ENCODE measurements at places on chromosomes 12 and 14. TPM values are rescaled to one million over a fixed set of nuclear protein-coding genes. Genes with fewer than 3 reads are reported as not detected.

The ARID2 gene
- 61.9 TPM for total RNA-seq

The INHBC gene
- not detected for total RNA-seq

The CCDC175 gene
- total RNA-seq, result not detected

The ESPL1 gene
- 9.4 TPM for total RNA-seq

The GUCY2C gene
- total RNA-seq, result 0.48 TPM

GRCh38 chr12:70255311-70255710 lies 12.1 kb downstream of the CNOT2 start:
- DNase-seq, result no peak
- peaks cover 97% of the 10 kb centered on the region for H3K4me1 ChIP-seq
- peak overlapping the region; percentile 27 for H3K4me3 ChIP-seq
- H3K36me3 ChIP-seq, result peaks cover 16% of the 10 kb centered on the region
- peak overlapping the region; percentile 91 for H3K27ac ChIP-seq

DNA sequence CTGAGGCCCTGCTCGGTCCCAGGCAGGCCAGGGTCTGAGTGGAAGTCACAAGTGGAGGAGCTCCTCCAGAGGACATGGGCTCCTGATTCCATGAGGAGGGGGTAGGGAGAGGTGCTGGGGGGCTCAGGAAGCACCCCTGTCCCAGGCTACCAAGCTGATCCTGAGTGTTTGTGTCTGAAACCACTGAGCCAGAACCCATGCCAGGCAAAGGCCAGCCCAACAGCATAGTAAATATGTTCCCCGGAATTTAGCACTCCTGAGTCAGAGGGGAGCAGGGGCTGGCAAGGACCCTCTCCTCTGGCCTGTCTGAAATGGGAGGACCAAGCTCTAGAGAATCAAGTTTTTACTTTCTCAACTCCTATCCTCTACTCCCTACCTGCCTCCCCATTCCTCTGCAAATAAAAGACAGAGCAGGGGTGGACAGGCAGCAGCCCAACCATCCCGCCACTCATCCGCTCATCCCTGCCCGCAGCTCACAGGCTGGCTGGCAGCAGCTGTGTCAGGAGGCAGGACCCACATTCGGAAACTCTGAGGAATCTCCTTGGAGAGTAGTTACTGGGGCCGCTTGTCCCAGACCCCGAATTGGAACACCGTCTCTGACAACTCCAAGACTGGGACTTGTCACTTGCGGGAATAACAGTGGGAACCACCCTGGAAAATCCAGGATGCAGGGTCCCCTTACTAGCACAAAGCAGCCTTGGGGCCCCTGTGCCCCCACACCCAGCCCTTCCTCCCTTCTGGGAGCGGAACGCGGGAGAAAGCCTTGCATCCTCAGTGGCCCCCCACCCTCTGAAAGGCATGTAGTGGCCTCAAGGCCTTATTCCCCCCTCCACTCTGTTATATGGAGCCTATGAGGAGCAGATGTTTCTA lies 102.5 kb downstream of the ZFP36L1 start:
- no peaks in the 10 kb centered on the region for H3K36me3 ChIP-seq
- peaks cover 50% of the 10 kb centered on the region for H3K4me1 ChIP-seq
- H3K4me3 ChIP-seq, result no peak overlapping the region
- DNase-seq, result no peak

- no peak overlapping the region for H3K4me3 ChIP-seq
- H3K27ac ChIP-seq, result no peak overlapping the region
- no peaks in the 10 kb centered on the region for H3K4me1 ChIP-seq
- H3K27me3 ChIP-seq, result no peaks in the 10 kb centered on the region
Measured at GRCh38 chr12:111249757-111250156, 119.1 kb downstream of the PHETA1 start.

GRCh38 chr12:63404611-63405010 lies 253.6 kb upstream of the AVPR1A start:
- no peaks in the 10 kb centered on the region for H3K36me3 ChIP-seq
- no peak overlapping the region for H3K27ac ChIP-seq
- H3K4me3 ChIP-seq, result no peak overlapping the region
- no peak for DNase-seq
- no peaks in the 10 kb centered on the region for H3K27me3 ChIP-seq

DNA sequence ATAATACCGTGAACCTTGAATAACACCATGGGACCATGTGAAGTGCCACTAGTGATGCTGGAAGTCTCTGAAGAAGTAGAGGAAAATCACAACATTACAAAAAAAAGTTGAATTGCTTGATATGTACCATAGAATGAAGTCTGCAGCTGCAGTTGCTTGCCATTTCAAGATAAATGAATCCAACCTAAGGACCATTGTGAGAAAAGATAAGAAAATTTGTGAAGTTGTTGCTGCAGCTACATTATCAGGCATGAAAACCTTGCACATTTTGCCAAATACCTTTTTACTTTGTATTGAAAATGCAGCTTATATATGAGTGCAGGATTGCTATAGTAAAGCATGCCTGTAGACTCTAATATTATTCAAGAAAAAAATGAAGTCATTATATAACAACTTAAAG lies 126.5 kb downstream of the NUBPL start:
- no peak for DNase-seq
- H3K27ac ChIP-seq, result no peak overlapping the region
- H3K27me3 ChIP-seq, result no peaks in the 10 kb centered on the region
- H3K4me3 ChIP-seq, result no peak overlapping the region

DNA sequence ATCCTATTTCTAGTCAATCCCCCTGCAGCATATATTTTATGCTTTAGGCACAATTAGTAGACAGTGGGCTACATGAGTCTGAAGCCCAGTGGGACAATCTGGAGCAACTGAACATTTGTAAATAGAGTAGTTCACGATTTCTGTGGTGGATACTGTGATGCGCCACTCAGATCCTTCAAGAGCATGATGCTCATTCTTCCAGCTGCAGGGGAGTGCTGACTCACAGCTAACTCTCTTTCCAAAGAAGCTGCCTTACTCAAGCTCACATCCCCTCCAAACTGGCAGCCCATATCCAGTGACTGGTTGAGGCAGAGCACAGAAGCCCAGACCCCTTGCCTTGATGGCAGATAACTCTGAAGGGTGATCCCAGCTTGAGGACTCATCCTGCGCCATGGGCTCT lies 224.2 kb upstream of the EEA1 start:
- no peak overlapping the region for H3K4me3 ChIP-seq
- H3K27me3 ChIP-seq, result no peaks in the 10 kb centered on the region
- no peak overlapping the region for H3K27ac ChIP-seq
- no peak for DNase-seq
- no peaks in the 10 kb centered on the region for H3K4me1 ChIP-seq

- no peak overlapping the region for H3K4me3 ChIP-seq
- H3K36me3 ChIP-seq, result no peaks in the 10 kb centered on the region
- H3K27me3 ChIP-seq, result no peaks in the 10 kb centered on the region
- H3K27ac ChIP-seq, result no peak overlapping the region
- no peaks in the 10 kb centered on the region for H3K4me1 ChIP-seq
Measured at GRCh38 chr14:104228221-104228620, 89.8 kb downstream of the KIF26A start.

DNA sequence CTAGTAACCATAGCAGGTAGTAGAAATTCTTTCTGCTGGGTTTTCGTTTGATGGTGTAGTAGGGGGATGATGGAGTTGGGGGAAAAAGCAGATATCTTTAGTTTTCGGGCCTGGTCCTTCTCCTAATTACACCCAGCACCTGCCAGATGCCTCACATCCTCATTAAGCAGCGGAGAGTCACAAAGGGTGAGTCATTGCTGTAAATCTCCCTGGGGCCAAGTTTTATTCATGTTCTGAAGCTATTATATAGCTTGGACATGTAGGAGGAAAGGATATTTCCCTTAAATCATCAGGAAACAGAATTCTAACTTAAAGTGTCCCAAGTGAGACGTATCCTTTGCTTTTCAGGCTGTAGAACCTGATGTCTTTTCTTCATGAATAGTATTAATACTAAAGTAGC lies 4.9 kb upstream of the NECAP1 start:
- DNase-seq, result no peak
- peaks cover 19% of the 10 kb centered on the region for H3K4me1 ChIP-seq
- H3K36me3 ChIP-seq, result no peaks in the 10 kb centered on the region

GRCh38 chr14:106417224-106418049 lies 891.1 kb downstream of the TMEM121 start:
- no peak overlapping the region for H3K27ac ChIP-seq
- H3K36me3 ChIP-seq, result no peaks in the 10 kb centered on the region
- peaks cover 3% of the 10 kb centered on the region for H3K4me1 ChIP-seq
- DNase-seq, result peak; percentile 87

DNA sequence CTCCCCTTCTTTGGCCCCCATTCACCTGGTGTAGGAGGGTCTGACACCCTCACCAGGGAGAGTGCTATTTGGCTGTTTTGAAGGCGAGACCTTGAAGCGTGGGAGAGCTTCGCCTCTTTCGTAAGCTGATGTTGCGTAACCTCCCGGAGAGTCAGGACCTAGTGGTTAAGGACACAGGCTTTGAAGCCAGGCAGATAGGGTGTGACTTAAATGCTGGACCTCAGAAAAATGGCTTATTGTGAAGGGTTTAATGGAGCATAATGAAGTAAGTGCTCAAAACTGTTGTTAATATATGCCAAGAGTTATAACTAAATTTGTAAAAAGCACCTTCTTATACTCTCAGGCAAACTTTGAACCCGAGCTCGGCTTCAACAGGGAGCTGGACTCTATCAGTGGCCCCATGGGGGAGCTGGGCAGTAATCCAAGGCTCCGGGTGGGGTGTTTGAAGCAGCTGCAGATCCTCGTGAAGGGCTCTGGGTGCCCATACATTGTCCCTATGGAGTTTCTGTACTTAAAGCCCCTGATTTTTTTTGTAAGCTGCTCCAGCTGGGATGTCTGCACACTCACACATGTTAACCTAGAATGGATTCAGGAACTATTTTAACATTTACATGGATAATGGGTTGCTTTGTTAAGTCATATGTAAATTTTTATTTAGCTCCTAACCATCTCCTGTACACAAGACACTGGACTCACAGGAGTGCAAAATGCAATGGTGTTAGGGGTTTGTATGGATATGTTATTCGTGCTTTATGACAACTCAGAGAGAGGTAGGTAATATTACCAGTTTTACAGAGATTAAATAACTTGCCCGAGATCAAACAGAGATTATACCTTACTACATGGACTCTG lies 26.0 kb downstream of the PPFIBP1 start:
- H3K36me3 ChIP-seq, result no peaks in the 10 kb centered on the region
- H3K27ac ChIP-seq, result no peak overlapping the region
- no peak for DNase-seq
- H3K27me3 ChIP-seq, result no peaks in the 10 kb centered on the region
- H3K4me3 ChIP-seq, result no peak overlapping the region

DNA sequence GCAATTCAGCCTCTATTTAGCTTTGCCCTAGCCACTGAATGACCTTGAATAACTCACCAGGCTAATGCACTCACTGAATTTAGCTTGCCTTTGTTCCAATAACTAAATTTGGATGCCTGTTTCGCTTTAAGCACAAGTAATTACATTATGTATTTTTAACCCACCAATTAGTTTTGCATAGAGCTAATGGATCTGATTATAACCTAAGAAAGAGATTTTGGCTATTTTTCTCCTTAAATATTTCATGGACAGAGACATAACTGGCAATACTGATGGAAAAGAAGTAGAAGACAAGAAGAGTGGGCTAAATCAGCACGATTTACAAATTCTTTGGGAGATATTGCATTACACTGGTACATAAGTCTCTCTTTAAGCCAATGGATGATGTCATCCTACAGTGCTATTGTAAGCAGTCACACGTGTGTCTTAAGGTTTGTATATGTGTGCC lies 85.7 kb downstream of the AKAP6 start:
- no peak for DNase-seq
- no peak overlapping the region for H3K4me3 ChIP-seq
- H3K36me3 ChIP-seq, result no peaks in the 10 kb centered on the region
- no peaks in the 10 kb centered on the region for H3K27me3 ChIP-seq

DNA sequence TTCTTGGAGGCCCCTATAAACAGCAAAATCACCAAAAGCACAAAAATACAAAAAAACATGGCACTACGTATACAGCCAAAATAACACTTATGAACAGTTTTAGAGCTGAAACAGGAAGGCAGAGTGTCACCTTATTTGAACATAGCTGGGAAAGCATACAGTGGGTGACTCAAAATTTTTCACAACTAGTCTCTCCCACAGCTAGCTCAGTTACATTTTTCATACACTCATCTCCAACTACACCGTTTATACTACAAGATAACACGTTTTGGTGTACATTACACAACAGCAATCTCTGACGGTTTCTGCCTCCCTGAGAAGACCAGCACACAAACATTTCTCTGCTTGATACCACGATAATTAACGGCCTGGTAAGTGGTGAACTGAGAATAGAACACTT lies 2.9 kb downstream of the RAD52 start:
- H3K4me1 ChIP-seq, result peaks cover 19% of the 10 kb centered on the region
- H3K27me3 ChIP-seq, result no peaks in the 10 kb centered on the region
- no peak for DNase-seq
- H3K36me3 ChIP-seq, result 0 out of 2 replicates have a peak, but pooled peaks cover 2% of the 10 kb centered on the region

GRCh38 chr14:86055512-86056075 lies 525.6 kb downstream of the FLRT2 start:
- peak; percentile 60 for DNase-seq
- no peaks in the 10 kb centered on the region for H3K27me3 ChIP-seq
- H3K27ac ChIP-seq, result no peak overlapping the region

DNA sequence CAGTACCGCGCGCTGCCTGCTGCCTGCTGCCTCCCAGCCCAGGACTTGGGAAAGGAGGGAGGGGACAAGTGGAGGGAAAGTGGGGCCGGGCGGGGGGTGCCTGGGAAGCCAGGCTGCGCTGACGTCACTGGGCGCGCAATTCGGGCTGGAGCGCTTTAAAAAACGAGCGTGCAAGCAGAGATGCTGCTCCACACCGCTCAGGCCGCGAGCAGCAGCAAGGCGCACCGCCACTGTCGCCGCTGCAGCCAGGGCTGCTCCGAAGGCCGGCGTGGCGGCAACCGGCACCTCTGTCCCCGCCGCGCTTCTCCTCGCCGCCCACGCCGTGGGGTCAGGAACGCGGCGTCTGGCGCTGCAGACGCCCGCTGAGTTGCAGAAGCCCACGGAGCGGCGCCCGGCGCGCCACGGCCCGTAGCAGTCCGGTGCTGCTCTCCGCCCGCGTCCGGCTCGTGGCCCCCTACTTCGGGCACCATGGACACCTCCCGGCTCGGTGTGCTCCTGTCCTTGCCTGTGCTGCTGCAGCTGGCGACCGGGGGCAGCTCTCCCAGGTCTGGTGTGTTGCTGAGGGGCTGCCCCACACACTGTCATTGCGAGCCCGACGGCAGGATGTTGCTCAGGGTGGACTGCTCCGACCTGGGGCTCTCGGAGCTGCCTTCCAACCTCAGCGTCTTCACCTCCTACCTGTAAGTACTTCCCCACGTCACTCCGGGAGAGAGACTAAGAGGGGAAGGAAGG lies at the start of gene LGR5:
TSS of gene LGR5 (plus strand) at position 186 of the 732 bp plus-strand sequence. CDS start at position 469, 283 bp downstream.
- H3K27ac ChIP-seq, result no peak within 1 kb of the TSS
- H3K27me3 ChIP-seq, result no peaks in the 10 kb centered on the region
- H3K36me3 ChIP-seq, result no peaks in the 10 kb centered on the region
- H3K4me3 ChIP-seq, result no peak within 1 kb of the TSS
- no peak for DNase-seq

- no peak overlapping the region for H3K4me3 ChIP-seq
- no peak overlapping the region for H3K27ac ChIP-seq
- no peaks in the 10 kb centered on the region for H3K27me3 ChIP-seq
- DNase-seq, result no peak
- H3K36me3 ChIP-seq, result no peaks in the 10 kb centered on the region
- H3K4me1 ChIP-seq, result no peaks in the 10 kb centered on the region
Measured at GRCh38 chr12:43308776-43309175, 243.2 kb downstream of the ADAMTS20 start.

All from Karpas-422 (cell line).